ENCODE measurements at places on chromosomes 12 and 14.

DNA sequence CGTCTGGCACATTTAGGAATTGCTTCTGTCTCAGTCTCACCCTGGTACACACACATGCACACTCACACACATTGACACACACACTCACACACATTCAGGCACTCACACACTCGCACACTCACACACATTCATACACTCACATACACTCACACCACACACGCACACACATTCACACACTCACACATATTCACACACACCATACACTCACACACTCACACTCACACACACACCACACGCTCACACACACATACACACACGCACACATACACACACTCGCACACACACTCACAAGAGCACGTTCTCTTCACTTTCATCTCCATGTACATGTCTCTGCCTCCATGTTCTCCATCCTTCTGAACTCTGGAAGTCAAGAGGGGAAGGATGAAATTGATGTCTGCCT is 23.1 kb upstream of the SMUG1 start:
- DNase-seq: no peak

- no peak for DNase-seq
Measured at GRCh38 chr14:30194741-30195148, 267.1 kb upstream of the PRKD1 start.

DNA sequence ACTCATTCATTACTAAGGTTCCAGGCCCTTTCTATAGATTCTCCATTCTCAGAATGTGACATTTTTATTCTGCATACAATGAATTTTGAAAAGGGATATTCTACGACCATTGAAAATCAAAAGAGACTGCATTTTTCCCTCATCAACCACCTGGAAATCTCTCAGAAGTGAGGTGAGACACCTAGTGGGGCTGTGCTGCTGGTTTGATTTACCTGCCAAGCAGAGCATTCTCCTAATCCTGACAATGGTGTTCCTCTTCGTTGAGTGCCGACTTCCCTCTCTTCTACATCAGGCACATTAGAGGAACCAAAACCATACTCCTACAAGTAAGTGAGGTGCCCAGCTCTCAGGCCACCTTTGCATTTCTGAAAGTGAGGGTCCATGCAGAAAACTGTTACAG is 14.9 kb downstream of the CKB start:
- DNase-seq: no peak

- no peak for DNase-seq
Measured at GRCh38 chr14:61555056-61555838, 140.1 kb upstream of the HIF1A start.

- peak; percentile 78 for DNase-seq
Measured at GRCh38 chr14:105448706-105449111, 25.9 kb upstream of the CRIP2 start.

DNA sequence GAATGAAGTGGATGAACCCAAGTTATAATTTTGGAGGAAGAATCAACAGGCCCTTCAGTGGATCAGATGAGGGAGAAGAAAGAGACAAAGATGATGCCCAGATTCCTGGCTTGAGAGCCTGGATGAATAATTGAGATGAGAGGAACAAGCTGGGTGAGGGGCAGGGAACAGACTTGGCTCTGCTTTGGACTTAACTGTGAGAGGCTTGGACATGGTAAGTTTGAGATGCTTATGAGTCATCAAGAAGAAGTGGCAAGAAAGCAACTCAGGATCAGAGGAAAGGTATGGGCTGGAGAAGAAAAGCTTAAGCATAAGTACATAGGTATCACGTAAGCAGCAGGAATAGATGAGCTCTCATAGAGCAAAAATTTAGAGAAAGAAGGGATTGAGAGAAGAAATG is 55.3 kb downstream of the FIGNL2 start:
- DNase-seq: no peak

DNA sequence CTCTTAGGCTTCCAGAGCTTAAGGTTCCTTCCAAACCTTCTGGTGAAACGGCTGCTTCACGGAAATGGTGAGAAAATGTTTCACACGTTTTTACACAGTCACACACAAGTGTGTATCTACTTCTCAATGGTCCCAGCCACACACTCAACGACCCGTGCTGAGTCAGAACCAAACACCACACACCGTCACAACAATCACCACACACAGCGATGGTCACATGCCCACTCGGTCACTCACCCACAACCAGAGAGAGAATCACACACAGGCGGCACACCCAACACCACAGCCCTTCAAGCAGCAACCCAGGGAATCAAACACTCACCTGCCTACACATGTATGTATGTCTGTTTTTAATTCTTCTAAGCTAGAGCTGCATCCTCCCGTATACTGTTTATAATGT is 12.6 kb upstream of the PLEKHD1 start:
- no peak for DNase-seq

- no peak for DNase-seq
Measured at GRCh38 chr12:114698566-114699163, 14.7 kb upstream of the TBX3 start.

DNA sequence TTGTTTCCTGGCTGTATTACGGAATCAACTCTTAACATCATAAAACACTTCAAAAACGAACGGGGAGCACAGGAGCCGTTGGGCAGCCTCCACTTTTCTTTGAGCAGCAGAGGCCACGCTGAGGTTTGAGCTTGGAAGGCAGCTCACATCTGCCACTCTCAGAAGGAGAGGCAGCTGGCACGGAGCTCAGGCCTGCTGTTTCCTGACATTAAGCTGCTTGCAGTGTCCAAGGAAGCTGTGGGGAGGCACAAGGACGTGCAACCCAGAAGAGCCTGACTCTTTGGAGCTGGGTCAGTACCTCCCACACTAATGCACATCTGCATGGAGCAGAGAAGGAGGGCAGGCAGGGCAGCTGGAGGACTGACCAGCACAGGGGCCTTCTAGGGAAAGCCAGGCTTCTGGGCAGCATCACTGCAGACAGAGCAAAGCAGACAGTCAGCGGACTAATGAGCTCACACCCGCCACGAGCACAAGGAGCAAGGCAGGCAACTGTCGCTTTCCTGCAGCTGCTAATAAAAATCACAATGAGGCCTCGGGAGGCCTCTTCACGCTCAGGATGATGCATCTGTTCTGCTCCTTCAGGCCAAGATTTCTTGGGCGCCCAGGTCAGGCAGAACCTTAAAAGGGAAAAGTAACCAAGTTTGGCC is 211.1 kb downstream of the GLT1D1 start:
- no peak for DNase-seq

DNA sequence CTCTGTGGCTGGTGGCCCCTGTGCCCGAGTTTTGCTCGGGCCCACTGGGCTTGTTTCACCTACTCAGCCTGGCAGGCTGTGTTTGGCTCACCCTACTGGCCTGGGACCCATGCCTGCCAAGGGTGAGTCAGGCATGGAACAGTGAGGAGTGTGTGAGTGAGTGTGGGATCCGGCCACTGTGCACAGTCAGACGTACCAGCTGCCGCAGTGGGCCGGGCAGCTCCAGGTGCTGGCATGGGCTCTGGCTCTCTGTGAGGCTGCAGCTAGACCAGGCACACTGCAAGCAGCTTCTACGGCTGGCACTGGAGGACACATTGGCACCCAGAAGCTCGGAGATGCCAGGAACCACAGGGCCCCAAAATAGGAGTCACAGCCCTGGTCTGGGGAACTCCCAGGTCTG is 40.6 kb downstream of the HSD17B6 start:
- DNase-seq: no peak

- no peak for DNase-seq
Measured at GRCh38 chr12:124183172-124183571, 111.7 kb upstream of the RFLNA start.

- peak; percentile 16 for DNase-seq
Measured at GRCh38 chr12:26156201-26156871, 31.5 kb upstream of the BHLHE41 start.

- DNase-seq: no peak
Measured at GRCh38 chr14:92601131-92601710, 87.6 kb downstream of the RIN3 start.

DNA sequence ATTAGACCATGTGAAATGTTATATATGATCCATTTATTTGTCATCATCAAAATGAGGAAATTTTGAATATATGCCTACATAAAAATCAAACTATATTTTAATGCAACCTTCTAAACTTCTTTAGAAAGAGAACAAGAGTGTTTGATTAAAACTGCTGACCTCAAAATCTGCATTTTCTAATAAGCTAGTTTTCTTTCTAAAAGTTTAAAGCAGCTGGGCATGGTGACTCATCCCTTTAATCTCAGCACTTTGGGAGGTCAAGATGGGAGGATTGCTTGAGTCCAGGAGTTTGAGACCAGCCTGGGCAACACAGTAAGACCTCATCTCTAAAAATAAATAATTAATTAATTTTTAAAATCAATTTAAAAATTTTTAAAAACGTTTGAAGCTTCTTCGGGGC is 36.2 kb downstream of the GNPTAB start:
- DNase-seq: peak; percentile 38

DNA sequence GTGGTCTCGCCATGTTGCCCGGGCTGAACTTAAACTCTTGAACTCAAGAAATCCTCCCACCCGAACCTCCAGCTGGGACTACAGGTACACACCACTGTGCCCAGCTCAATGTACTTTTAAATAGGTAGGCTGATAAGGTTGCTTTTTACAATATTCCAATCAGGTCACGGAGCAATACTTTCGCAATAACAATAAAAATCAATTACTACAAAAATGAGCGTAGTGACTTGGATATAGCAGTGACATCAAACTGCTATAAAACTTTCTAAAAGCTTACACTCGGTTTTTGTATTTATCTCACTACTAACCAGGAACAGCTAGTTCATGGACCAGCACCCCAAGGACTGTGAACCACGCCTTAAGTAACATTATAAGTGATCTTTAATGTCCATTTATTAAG is 10.5 kb downstream of the SARNP start:
- no peak for DNase-seq

GRCh38 chr12:49366096-49366651 is 1.1 kb upstream of the SPATS2 start:
- no peak for DNase-seq

DNA sequence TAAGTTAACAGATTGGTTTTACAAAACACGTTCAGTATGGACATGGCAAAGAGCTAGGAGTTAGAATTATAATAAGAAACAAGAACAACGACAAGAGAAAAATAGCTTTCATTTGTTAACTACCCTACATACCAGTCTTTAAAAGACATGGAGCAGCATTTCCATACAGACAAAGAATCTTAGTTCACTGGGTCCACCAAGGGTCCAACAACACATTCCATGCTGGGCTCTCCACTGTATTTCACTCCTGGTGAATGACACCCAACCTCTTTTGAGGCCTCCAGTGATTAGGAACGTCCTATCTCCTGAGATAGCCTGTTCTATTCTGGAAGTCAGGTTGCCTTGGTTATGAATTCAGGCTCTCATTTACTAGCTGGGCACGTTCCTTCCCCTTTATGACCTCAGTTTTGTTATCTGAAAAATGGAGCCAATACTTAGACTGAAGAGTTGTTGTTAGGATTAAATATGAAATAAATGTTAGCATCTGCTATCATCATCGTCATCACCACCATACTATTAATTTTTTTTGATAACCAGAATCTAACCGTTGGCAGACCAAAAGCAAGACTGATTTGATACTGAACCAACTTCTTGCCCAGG is 37.7 kb downstream of the C12orf75 start:
- no peak for DNase-seq

DNA sequence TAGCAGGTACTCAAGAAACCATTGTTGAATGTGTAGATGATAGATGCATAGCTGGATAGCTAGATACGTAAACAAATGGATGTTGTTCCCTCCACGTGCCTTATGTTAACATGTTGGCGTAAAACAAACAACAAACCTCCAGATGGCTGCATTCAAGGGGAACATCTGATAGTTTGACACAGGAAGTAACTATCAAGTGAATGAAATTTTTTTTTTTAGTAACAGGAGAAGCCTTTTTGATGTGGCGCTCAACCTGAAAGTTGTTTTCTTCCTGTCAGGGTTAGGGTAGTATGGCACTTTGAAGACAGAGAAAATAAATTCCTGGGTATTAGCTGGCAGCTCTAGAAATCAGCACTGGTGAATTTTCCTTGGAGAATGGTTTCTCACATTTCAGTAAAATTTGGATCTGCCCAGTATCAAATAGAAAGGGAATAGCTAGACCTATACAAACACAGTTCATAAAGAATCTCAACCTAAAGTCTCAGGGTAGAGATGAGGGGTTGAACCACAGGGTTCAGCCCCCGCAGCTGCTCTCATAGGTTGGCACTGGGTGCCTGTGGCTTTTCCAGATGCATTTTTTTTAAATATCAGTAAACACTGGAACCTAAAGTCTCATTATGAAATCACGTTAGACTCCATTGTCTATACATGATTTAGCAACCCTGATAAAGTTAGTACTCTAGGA is 18.8 kb upstream of the RAP1B start:
- no peak for DNase-seq

DNA sequence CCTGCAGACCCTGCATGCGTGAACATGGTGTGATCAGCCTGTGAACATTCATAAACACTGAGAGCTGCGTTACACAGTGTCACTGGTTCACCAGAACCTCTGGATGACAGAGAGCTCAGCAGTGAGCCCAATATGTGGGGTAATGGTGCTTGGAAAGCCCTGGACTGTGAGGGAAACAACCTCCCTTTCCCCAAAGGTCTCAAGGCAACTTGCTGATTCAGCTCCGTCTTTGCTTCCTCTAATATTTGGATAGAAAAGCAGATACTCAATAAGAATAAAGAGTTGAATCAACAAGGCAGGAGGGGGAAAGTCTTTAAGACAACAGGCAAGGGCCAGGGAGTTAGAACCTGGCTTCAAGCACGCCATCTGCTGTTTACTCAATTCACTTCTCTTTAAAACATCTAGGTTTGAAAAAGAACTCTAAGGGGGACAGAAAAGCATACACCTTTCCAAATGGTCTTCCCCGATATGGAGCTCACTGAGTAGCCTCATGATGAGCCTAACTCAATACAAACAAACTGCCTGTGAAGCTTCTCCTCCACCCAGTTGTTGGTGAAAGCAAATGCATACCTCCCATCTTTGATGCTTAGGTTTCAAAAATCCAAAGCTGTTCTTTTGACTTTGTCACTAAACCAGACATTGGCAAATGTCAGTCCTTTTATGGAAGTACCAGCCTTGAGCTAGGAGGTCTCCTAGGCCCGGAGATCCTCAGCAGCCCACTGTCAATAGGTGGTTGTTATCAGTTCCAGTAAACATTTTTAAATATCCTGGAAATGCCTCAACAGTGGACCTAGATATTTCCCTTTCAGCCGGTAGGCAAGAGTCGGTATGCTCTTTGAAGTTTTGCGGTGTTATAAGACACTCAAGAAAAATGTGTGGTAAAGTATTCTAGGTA is 76.1 kb downstream of the SAMD4A start:
- DNase-seq: peak; percentile 48

Measured in hematopoietic multipotent progenitor cell treated with erythropoietin and hydrocortisone succinate and interleukin-3 and kit ligand, for 4 days (in vitro differentiated cells).